ENCODE measurements at places on chromosomes 2 and 18. TPM values are rescaled to one million over a fixed set of nuclear protein-coding genes. Genes with fewer than 3 reads are reported as not detected.

The PASK gene
- 8.5 TPM for total RNA-seq

The DAPL1 gene
- total RNA-seq, result not detected

The FEV gene
- total RNA-seq, result not detected

GRCh38 chr18:61820882-61821281 lies 71.9 kb downstream of the RNF152 start:
- no peaks in the 10 kb centered on the region for H3K27me3 ChIP-seq
- H3K27ac ChIP-seq, result no peak overlapping the region
- H3K4me1 ChIP-seq, result peaks cover 19% of the 10 kb centered on the region
- H3K4me3 ChIP-seq, result no peak overlapping the region
- no peaks in the 10 kb centered on the region for H3K36me3 ChIP-seq

GRCh38 chr2:239803766-239804115 lies 221.4 kb downstream of the NDUFA10 start:
- H3K4me3 ChIP-seq, result no peak overlapping the region
- no peak for DNase-seq
- H3K4me1 ChIP-seq, result no peaks in the 10 kb centered on the region
- H3K27me3 ChIP-seq, result no peaks in the 10 kb centered on the region

DNA sequence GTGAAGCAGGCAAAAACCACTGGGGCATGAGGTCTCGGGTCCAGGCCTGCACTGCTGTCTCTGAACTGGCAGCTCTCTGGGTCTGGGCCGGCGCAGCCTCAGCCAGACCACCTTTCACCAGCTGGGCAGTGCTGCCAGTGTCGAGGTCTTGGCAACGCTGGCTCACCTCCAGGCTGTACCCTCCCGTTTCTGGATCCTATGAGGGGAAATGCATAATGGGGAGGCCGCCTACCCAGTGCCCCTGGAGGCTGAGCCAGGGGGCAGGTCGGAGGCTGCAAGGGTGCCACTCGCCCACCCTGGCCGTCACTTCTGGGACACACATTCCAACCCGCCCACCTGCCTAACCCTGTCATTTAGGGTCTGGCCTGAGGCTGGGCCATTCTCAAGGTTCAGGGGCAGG lies 24.6 kb downstream of the KIF1A start:
- H3K27ac ChIP-seq, result no peak overlapping the region
- H3K27me3 ChIP-seq, result no peaks in the 10 kb centered on the region
- H3K36me3 ChIP-seq, result no peaks in the 10 kb centered on the region
- DNase-seq, result no peak

DNA sequence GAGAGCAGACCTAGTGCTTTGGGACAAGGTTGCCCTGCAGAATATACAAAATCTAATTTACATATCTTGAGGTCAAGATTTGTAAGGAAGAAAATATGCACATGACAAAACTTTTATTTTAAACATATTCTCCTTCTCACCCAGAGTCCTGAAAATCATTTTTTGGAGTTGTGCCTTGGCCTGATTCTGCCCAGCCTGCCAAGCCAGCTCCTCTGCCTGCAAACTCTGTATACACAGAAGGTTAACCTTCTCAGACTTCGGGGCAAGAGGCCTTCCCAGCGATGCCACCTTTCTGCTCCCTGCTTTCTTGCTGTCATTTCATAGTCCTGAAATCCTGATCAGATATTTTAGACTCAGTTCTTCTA lies 95.8 kb upstream of the CAVIN2 start:
- no peak for DNase-seq
- no peaks in the 10 kb centered on the region for H3K27me3 ChIP-seq
- no peaks in the 10 kb centered on the region for H3K36me3 ChIP-seq

DNA sequence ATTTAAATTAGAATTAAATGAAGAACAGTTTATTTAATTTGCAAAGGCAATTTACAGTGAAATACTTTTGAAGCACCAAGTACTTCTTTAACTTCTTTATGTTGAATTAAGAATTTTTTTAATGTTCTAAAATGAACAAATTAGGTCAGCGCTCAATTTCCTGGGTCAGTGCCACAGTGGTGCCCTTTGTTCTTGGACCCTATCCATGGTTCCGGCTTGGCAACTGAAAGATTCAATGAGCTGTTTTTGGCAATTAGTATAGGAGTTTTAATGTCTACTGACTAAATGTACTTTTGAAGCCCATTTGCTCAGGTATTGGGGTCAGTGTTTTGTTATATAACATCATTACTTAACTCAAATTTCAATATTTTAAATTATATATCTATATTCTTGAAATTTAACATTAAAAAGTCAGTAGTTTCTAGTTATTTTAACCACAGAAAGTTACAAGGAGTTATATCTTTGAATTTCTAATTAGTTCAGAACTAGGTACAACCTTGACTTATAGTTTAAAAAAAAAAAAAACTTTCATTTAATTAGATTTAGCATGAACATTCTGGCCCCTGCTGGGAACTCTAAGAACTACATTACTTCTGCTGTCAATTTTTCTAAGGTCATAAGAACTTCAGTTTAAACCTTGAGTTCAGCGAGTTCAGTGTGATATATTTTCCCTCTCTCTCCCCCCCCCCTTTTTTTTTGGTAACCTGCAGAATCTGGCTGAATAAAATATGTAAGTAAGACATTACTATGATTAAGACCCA lies 7.6 kb upstream of the MSTN start:
- no peak overlapping the region for H3K4me3 ChIP-seq
- no peaks in the 10 kb centered on the region for H3K36me3 ChIP-seq
- DNase-seq, result peak; percentile 74
- H3K27me3 ChIP-seq, result no peaks in the 10 kb centered on the region

- H3K27ac ChIP-seq, result no peak overlapping the region
- no peak overlapping the region for H3K4me3 ChIP-seq
- H3K4me1 ChIP-seq, result no peaks in the 10 kb centered on the region
- no peaks in the 10 kb centered on the region for H3K36me3 ChIP-seq
These were observed 132.3 kb upstream of the PGAP1 start for GRCh38 chr2:197058777-197059300.

DNA sequence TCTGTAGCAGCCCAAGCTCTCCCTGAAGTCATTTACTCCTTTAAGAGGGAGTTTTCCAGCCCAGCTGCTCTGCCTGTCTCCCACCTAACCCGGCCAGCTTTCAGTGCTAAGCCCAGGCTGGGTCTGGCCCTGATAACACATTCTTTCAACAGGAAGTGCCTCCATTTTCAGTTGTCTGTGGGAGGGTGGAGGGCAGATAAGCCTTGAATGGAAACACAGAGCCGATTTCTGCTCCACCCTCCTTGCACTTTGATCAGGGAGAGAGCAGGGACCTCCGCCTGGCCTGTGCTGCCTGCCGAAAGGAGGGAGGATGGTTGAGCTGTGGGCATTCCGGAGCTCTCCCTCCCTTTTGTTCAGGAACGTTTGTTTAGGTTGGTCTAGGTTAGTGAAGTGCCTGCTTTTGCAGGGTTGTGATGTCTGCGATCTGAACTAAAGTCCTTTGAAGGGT lies 24.8 kb downstream of the GATA6 start:
- DNase-seq, result peak; percentile 92
- H3K27me3 ChIP-seq, result no peaks in the 10 kb centered on the region
- peak overlapping the region; percentile 83 for H3K27ac ChIP-seq
- H3K36me3 ChIP-seq, result peaks cover 29% of the 10 kb centered on the region
- peaks cover 72% of the 10 kb centered on the region for H3K4me1 ChIP-seq
- H3K4me3 ChIP-seq, result no peak overlapping the region

Data from cardiac muscle cell (in vitro differentiated cells and primary cell).